ENCODE measurements at places on chromosomes 7 and 10.

GRCh38 chr10:29377333-29377961 is 88.6 kb downstream of the LYZL1 start:
- DNase-seq, result peak; percentile 62

- peak; percentile 52 for DNase-seq
These were observed 49.1 kb downstream of the APBB1IP start for GRCh38 chr10:26486990-26487850.

- DNase-seq, result no peak
These were observed 18.5 kb downstream of the PARP12 start for GRCh38 chr7:140044251-140044650.

DNA sequence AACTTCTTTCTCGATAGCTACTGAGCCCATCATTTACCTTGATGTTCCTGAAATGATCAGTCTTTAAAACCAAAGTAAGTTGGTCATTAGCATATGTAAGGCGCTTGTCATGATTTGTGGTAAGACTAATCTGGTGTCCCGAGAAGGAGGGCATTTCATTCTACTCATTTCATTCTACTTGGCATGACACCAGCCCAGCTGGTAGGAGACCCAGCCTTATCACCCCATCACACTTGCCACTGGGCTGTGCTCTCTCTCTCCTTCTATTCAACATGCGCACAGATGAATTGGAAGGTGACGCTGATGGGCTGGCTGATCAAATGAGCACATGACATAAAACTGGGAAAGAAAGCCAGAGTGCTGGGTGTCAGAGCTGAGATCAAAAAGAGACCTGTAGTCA is 65.7 kb downstream of the CRTAC1 start:
- DNase-seq, result no peak

- DNase-seq, result peak; percentile 57
These were observed 1.5 kb upstream of the GRIFIN start for GRCh38 chr7:2477447-2478398.

DNA sequence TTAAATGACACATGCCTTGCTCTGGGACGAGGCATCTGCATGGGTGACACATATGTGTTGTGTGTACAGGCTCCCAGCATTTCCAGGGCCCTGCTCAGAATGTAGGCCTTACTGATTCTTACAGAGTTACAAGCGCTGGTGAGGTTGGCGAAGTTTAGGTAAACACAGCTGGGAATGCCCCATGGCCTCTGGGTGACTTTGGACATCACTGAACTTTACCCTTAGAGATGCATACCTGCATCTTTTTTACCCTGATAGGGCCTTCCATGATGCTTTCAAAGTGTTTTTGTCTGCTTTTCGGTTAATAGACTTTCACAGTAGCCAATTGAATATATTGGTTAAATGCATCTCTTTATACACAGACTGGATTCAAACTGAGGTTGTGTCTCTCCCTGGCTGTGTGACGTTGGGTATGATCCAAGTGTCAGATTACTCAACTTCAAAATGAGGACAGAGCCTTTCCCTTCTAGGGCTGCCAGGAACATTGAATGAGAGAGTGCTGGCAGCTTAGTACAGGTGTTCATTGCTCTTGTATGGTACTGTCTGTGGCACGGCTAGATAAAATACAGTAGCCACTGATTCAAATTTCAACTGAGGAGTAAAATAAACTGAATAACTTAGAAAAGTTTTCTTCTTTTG is 29.5 kb downstream of the EGFR start:
- DNase-seq, result no peak

GRCh38 chr10:128140425-128140824 is 14.2 kb upstream of the MKI67 start:
- DNase-seq, result no peak

GRCh38 chr10:78017856-78018255 is 11.5 kb downstream of the POLR3A start:
- no peak for DNase-seq

- DNase-seq, result no peak
These were observed 43.9 kb downstream of the HIP1 start for GRCh38 chr7:75694638-75695399.

DNA sequence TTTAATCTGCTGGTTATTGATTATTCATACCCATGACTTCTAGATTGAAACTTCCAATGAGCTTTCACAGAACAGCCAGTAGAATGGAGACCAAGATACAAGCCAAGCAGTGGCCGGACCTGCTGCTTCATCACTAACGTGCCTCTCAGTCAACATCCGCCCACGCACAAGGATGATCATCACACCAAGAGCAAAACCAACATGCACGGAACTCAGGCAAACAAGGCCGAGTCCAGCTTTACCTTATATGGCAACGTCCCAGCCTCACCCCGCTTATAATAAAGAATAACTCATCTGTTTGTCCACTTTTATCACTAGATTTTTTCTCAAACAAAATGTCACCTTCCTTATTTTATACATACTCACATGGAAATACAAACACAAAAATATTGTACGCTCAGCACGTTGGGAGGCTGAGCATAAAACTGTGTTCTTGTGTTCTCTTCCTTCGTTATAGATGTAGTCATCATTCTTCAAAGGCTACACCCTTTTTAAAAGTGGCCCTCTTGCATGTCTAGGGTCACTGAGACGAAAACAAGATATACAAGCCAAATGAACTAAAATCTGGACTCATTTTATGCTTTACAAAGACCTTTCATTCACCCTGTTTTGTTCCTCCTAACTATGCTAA is 122.7 kb downstream of the SFMBT2 start:
- DNase-seq, result no peak

DNA sequence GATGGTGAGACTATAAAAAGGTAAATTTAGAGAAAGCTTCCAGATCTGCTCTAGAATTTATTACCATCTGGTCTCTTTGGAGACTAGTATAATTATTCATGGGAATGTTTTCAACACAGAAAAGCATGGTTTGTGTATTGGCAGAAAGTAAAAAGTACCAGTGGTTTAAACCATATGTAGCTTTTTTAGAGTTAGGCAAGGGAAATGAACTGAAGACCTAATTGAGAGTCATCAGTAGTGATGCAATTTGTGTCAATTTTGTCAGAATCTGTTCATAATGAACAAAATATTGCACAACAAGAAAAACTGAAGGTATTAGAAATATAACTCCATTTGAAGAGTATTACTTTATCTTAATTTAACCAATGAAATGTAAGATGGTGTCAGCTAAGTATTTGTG is 181.4 kb downstream of the ADK start:
- DNase-seq, result peak; percentile 32

GRCh38 chr10:7231509-7232414 is 179.1 kb downstream of the SFMBT2 start:
- no peak for DNase-seq

DNA sequence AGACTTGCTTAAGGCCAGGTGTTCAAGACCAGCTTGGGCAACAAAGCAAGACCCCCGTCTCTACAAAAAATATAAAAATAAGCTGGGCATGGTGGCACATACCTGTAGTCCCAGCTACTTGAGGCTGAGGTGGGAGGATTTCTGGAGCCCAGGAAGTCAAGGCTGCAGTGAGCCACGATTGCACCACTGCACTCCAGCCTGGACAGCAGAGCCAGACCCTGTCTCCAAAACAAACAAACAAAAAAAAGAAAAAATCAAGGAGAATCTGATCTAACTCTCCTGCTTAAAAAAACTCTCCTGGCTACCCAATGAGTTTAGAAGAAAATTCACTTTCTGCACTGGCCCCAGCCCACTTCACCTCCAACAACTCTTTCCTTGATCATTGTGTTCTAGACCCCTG is 1.9 kb upstream of the KPNA7 start:
- DNase-seq, result no peak
